Renal cortex interstitium (tissue), 15 donors: ENCODE measurements at places on chromosomes 4 and X. TPM values are rescaled to one million over a fixed set of nuclear protein-coding genes. Genes with fewer than 3 reads are reported as not detected.
A peak's percentile ranks its signal among the peaks of the same experiment; 100 is the strongest.

GRCh38 chr4:10007793-10008608 lies 13.3 kb downstream of the SLC2A9 start:
- no peak for DNase-seq

DNA sequence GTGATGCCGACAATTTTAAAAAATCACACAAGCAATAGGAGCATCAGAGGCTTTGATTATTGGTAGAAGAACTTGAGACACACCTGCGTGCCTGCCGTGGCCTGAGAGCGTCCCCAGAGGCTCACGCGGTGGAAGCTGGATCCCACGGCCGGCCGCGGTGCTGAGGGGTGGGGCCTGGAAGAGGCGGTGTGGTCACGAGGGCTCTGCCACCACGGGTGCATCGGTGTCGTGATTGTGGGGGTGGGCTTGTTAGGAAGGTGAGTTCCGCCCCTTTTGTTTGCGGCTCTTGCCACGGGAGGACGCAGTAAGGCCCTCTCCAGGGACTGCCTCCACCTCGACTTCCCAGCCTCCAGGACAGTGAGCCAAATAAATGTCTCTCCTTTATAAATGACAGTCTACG lies 77.2 kb upstream of the ADRA2C start:
- DNase-seq: no peak

DNA sequence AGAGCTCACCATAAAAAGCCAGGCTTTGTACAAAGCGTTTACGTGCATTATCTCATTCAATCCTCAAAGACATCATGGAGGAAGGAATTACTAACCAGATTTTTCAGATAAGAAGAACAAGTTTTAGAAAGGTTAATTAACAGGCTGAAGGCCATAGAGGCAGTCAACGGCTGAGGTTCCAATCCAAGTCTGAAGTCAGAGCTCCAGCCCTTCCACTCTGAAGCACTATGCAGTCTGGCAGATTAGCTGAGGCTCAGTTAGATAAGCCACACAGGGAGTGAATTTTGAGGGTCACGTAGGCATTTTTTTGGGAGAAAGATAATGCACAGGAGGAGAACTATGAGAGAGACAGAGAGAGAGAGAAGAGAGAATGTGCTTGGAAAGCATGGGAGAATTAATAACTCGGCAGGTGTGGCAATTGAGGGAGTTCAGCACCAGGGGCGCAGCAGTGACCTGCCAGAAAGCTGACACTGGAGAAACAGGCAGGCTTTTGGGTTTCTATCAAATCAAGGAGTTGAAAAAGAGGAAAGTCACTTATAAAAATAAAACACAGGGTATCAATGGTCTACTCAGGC lies 116.5 kb upstream of the NAP1L5 start:
- no peak for DNase-seq

DNA sequence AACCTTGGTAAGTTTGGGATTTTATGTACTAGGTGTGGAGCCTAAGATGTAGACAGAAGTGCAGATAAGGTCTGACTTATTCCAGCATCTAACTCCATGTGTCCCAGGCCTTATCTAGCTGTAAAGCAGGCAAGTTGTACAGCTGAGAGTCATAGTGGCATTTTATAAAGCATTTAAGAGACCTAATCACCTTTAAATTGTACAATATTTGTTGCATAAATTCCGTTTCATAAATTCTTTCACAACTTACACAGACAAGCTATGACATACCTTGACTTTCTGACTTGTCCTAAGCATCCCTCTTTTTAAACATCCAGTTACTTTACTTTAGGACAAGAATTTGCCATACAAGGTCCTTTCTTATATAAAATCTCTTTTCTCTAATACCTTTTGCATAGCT lies 11.0 kb downstream of the SYAP1 start:
- DNase-seq: no peak

DNA sequence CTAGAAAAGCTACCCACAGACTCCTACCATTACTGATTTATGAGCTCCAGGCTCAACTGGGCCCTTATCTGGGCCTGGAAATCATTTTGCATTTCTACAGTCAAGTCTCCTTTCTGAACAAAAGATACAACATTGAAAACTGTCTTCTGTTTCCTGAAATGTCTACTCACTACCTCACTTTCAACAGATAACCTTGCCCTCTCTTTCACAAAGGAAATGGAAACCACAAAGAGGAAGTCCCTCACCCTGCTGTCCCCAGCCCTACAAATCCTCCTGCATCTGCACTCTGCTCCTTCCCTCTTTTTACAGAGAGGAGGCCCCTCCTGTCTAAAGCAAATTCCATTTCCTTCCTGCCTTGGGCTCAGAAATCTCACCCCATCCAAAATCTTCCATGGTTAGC lies 24.8 kb upstream of the CYBB start:
- DNase-seq: no peak

DNA sequence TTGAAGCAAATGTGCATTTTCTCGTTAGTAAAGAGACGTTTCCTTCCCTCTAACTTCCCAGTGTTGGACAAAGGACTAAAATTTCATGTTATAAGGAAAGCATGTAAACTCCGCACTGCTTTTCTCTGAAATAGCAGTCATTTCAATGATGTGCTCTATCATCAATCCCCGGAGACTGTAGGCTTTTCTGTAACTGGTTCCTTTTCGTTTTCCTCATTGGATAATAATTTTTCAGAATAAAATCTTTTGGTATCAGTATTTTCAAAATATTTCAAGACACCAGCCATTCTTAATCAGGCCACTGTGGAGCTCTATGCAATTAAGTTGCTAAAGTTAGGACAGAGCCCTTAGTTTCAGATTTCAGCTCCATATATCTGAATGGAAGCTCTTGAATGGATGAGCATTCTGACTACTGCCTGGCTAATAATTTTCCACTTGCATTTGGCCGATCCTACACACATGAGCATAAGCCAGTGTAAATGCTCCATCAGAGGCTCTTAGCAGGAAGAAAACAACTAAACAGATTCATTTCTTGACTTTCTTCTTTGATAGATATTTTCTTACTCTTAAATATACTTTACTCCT lies 157.7 kb downstream of the CHIC2 start:
- DNase-seq: no peak

DNA sequence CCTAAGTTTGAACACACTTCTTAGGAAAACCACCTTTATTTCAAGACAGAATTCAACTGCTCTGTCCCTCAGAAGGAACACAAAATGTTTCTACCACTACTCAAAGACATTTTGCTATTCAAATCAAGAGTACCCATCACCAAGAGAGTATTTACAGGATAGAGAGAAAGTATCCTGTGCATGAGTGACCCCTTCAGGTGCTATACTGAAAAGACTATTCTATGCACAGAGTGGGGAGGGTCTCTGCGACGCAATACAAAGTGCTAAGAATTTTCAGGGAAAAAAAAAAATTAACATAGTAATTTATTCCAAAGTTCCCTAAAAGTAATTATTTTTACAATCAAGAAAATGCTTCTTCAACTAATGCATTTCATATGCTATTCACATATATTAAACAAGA lies 346.4 kb upstream of the FAM241A start:
- no peak for DNase-seq

DNA sequence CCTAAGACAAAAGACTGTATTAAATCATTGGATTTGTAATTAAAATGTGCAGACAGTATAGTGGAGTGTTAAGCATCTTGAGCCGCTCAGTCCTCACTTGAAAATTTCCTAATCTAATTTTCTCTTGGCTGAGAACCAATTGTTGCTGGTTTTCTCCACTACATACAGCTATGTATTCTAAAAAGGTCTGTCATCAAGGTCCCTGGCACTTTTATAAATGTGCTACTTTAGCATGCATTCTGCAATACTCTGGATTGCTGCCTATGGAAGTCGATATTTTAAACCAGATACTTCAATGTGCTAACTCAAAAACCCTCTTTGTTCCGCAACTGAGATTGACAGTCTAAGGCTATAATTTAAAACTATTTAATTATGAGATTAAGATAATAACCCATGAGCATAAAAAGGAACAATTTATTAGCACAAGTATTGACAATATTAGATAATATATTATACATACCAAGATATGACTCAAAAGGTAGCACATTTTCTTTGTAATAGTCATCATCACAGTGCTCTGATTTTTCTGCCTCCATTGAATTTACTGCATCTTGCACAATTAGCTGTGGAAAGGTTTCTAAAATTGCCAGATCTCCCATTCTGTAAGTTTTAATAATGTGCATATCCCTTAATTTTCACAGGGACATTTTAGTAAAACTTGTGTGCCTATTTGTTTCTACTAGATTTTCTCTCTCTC lies 815.1 kb downstream of the ADGRL3 start:
- no peak for DNase-seq

DNA sequence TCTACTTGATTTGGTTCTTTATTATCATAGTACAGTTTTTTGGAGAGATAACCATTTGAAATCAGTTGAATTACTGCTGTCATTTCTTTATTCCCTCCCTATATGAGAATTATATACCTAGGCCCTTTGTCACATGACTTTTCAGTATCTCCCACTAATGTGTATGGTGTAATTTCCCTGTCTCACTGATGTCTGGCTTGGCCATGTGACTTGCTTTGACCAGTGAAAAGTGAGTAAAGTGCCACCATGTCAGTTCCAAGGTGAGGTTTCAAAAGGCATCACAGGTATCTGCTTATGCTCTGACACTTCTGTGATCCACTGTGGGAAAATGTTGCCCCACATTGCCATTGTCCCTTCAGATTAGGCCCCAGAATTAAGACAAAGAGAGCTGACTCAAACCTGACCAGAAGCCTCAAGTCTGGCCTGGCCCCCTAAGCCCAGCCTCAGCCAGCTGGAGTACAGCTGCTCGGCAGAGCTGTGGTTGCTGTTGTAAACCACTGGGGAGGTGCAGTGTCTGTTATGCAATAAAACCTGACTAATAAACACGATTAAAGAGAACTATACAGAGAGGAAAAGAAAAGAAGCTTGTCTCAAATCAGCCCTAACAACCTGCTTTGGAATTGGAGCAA lies 27.5 kb downstream of the SETD7 start:
- peak; percentile 57 for DNase-seq

DNA sequence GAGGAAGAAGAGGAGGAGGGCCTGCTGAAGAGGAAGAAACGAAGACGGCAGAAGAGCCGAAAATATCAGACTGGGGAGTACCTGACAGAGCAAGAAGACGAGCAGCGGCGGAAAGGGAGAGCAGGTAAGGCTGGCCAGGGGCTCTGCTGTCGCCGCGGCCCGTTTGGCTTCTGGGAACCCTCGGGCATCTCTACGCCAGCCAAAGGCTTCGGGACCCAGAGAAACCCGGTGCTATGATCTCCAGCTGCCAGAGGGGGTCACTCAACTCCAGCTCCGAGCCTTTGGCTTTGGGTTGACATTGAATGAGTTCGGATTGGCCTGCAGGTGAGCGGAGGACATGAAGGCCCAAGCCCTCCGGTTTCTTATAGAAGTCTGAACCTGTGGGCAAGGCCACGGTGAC lies 42.8 kb downstream of the BCORL1 start:
- DNase-seq: no peak

- DNase-seq: no peak
These were observed 2.3 kb downstream of the SH3TC1 start for GRCh38 chr4:8201321-8201781.

DNA sequence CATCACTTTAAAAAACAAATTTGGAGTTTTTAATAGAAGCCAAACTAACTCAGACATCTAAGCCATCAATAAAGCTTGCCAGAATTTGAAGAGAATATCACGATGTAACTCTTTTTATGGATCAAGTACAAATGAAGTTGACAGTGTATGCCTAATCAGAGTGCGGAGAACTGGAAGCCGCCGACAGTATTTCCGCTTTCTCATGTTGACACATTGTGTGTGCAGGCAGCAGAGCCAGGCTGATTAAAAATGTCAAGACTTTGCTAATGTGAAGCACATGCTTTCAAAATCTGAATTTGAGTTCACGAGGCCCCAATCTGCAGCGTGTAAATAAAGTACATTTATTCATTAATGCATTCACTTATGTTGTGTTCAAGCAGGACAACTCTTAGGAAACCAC lies 161.2 kb downstream of the TENM3 start:
- no peak for DNase-seq

- no peak for DNase-seq
These were observed 128.3 kb downstream of the PJA1 start for GRCh38 chrX:69036674-69037573.

DNA sequence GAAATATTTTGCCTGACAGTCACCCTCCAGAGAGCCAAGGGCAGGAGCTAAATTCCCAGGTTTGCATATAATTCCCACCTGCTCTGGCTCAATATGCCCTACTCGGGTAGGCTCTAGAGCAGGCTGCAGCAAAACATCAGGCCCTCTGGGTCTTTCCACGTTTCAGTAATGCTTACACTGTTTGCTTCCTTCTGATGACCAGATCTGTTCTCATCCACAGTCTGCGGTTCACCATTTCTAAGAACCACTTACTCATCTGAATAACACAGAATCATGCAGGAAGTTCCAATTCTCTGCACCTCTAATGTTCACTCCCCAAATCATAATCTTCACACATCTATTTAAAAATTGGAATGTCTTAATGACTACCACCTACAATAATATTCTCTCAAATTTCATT lies 141.4 kb downstream of the PPP3CA start:
- no peak for DNase-seq

GRCh38 chrX:105658136-105658535 lies 164.2 kb upstream of the NRK start:
- no peak for DNase-seq

DNA sequence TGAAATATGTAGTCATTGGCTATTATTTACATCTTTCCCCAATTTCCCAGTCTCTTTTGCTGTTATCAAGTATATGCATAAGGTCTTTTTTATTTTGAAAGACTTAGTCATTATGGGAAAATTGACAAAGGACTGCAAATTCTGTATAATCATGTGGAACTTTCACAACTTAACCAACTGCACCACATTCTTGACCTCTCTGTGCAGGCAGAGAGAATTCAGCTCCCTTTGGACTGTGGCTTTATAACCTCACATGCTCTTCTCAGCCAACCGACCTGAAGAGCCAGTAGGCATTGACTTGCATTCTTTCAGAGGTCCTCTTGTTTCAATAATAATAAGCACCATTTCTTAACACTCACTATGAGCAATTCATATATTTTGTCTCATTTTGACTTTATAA lies 66.9 kb downstream of the ANXA3 start:
- no peak for DNase-seq

GRCh38 chr4:167101035-167101434 lies 133.3 kb downstream of the SPOCK3 start:
- DNase-seq: no peak

DNA sequence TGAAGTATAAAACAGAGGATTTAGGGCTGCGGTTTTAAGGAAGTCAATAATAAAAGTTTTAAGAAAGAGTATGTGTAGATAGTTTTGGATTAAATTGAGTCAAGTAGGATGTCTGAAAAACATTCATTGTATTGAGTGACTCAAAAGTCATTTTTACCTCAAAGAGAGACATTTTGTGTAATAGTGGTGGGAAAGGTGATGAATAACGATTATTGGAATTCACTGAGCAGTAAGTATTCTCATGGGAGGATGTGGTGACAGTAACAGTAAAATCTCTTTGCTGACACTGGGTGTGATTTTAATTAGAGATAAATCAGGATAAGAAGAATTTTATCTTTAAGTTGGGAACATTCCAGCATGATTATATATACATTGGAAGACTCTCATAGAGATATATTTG lies 233.6 kb downstream of the PDHA2 start:
- no peak for DNase-seq

GRCh38 chr4:123495530-123495929 lies 98.9 kb downstream of the SPRY1 start:
- DNase-seq: no peak

CSAG3 gene
- not detected for polyA plus RNA-seq

PROM1 gene
- 49.1 TPM for polyA plus RNA-seq

HHIP gene
- 1.4 TPM for polyA plus RNA-seq
